ENCODE measurements at places on chromosomes 16 and 17.

DNA sequence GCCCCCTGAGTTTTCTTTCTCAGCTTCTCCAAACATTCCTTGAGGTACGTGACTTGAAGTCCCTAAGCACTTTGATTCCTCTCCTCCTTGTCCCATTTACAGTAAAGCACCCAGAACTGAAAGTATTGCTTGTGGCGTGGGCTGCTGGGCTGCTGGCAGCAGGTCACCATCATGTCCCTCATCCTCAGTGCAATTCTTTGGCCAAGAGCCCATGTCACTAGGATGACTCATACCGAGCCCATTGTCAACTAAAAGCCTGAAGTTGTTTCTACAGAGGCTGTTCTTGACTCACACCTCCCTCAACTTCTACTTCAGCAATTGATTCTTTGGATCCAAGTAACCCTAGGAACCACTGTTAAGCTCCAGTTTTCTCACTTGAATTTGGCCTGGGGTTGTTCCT is 54.3 kb downstream of the KPNA2 start:
- no peak for DNase-seq

- DNase-seq: no peak
Measured at GRCh38 chr17:3033248-3033640, 30.2 kb downstream of the OR1D5 start.

DNA sequence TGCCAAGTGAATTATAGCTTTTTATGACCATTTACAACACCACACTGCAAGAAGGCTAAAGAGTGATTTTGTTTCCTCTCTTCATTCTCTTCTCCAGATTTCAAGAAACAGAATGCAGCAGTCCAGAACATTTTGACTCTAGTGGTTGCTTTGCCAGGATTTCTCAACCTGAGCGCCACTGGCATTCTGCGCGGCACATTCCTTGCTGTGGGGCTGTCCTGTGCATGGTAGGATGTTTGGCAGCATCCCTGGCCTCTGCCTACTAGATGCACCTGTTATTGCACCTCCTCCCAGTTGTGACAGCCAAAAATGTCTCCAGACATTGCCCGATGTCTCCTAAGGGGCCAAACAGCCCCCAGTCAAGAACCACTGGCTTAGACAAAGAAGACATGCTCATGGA is 25.7 kb upstream of the SLC39A11 start:
- DNase-seq: no peak

- DNase-seq: no peak
Measured at GRCh38 chr17:30372755-30373154, 6.0 kb upstream of the CPD start.

- no peak for DNase-seq
Measured at GRCh38 chr16:84458606-84459532, 45.6 kb downstream of the MEAK7 start.

- DNase-seq: no peak
Measured at GRCh38 chr17:17445925-17446665, 30.7 kb upstream of the MED9 start.

GRCh38 chr16:2088759-2089358 is 41.1 kb downstream of the TSC2 start:
- no peak for DNase-seq

- DNase-seq: no peak
Measured at GRCh38 chr16:57268804-57269800, 15.4 kb downstream of the PLLP start.

DNA sequence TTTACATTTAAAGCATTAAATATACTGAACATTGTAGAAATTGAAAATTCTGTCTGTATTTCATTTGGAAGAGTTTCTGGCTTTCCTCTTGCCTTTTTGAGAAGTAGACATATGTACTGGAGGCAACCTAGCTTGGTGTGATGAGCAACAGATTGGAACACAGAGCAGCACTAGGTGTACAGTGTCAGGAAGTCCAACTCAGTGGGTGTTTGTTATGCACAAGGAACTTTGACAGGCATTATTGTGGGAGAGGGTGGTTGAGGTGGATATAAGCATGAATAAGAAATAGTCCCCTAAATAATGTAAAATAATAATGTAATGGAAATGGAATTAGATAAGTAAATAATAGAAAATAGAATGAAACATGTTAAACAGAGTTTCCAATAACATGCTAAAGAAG is 58.1 kb downstream of the PPM1E start:
- DNase-seq: no peak

- no peak for DNase-seq
Measured at GRCh38 chr16:67645397-67646121, 615 bp downstream of the CARMIL2 start.
